AG08395 (cell line): ENCODE measurements at places on chromosomes 7 and 10.

DNA sequence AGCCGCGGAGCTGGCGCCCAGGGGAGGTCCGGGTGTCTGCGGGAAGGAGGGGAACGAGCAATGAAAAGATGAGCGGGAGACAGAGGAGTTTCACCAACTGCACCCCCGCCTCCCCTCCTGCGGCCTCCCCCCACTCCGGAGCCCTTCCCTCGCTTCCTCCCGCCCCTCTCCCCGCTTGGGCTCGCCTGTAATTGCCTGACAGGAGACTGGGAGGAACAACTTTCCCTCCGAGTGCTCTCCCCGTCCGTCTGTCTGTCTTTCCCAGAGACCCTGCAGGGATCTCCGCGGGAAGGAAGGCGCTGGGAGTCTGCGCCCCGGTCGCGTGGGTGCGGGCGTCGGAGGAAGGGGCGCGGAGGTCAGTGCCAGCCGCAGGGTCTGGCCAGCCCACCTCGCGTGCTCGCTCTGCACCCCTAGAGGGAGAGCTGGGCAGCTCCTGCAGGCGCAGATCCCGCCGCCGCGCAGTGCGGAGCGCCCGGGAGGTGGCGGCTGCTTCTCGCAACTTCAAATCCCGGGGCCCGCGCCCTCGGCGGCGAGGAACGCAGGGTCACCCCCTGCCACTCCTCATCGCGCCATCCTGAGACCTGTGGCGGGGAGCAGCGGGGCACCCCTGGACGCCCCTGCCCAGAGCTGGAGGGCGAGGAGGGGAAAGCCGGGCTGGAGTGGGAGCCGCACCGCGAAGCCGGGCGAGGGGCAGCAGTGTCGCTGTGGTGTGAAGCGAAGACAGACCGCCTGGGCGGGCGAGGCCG is 511 bp upstream of the NRP1 start:
- DNase-seq: peak; percentile 70

- no peak for DNase-seq
Measured at GRCh38 chr10:66521506-66521905, 404.3 kb upstream of the LRRTM3 start.

GRCh38 chr10:107865691-107866090 is 701.2 kb upstream of the SORCS1 start:
- no peak for DNase-seq

- DNase-seq: no peak
Measured at GRCh38 chr7:231030-231857, 38.9 kb downstream of the FAM20C start.

DNA sequence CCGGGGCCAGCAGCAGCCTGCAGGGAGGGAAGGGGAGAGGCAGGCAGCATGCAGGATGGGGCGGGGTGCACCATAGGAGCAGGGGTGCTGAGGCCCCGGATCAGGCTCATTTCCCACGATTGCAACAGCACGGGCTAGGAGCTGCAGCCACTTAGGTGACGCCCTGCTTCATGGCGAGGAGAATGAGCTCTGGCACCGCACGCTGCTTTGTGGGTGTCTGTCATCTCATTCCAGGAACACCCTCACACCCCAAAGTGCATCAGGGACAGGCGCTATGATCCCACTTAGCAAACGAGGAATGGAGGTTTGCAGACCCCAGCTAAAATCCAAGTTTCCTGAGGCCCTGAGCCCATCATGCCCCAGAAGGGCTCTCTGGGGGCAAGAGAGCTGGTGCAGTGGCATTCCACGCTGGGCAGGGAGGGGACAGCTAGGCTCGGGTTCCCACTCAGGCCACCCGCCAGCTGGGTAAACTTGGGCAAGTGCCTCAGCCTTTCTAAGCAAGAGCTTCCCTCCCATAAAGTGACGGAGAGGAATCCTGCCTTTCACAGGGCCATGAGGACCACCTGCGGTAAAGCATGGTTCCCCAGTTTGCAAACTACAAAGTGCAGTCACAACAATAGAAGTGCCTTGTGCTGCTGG is 9.3 kb downstream of the KCNH2 start:
- peak; percentile 27 for DNase-seq

GRCh38 chr10:98394851-98395440 is 20.0 kb downstream of the PYROXD2 start:
- no peak for DNase-seq

DNA sequence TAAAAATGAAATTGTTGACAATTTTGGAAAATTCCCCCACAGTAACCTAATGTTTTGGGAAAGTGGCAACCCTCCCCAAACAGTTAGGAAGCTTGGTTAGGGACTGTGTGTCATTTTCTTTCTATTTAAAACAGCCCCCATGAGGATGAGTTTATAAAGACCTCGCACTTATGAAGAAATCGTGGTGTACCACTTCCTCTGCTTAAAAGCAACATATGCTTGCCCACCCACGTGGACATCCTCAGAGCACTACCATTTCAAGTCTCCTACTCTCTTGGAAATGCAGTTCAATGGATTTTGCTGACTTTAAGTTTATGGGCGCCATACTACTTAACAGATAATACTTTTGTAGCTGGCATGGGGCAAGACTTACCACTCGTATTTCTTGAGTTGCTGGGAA is 223.8 kb downstream of the DYNC1I1 start:
- DNase-seq: no peak

GRCh38 chr7:77837966-77838365 is 39.4 kb downstream of the PHTF2 start:
- no peak for DNase-seq

GRCh38 chr10:116993610-116994009 is 11.4 kb downstream of the SHTN1 start:
- no peak for DNase-seq

GRCh38 chr10:69614130-69614529 is 15.9 kb upstream of the FAM241B start:
- DNase-seq: no peak

- DNase-seq: peak; percentile 41
Measured at GRCh38 chr10:32377458-32378259, 30.7 kb upstream of the EPC1 start.

DNA sequence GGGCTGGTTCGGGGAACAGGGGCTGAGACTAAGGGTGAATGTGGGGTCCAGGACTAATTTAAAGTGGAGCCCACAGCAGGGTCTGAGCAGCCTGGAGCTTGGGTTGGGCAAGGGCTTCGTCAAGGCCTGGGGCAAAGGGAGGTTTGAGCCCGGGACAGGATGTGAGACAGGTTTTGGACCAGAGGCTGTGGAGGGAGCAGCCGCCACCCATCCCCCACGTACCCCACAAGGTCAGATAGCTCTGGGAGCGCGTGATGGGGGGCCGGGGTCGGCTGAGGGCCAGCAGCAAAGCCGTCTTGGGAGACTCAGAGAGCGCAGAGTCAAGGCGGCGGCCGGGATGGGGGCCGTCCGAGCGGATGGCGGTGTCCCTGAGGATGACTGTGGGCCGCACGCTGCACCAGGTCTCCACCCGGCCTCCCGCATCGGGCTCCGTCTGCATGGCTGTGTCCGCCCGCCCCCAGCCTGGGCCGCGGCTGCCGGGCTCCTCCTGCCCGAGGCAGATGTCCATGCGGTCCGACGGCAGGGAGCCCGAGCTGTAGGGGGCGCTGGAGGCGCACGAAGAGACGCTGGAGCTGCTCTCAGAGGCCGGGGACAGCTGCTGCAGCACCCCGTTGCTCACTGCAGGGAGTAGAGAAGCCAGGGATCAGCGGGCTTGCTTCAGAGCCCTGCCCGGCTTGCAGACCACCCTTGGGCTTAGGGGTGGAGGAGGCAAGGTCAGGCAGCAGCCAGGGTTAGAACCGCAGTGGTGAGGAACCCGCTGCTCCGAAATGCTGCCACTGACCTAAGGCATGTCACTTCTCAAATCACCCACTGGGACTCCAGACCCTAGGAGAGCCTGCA is 12.1 kb downstream of the PDZD7 start:
- DNase-seq: peak; percentile 93

DNA sequence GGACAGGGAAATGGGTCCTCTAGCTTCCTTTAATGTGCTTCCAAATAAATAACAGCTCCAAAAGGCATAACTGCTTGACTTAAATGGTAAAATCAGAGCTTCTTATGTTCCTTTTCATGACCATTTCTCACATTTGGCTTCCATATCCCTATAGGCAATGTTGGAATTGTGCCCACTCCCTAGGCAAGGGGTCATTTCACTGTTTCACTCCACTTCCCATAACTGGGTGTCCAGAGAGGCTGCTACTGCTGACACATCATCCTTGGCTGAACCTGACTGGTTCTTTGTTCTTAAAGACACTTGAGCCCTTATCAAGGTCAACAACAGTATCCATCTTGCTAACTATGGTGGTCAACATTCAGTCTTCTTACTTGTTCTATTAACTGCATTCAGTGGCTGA is 37.1 kb downstream of the PRTFDC1 start:
- no peak for DNase-seq

DNA sequence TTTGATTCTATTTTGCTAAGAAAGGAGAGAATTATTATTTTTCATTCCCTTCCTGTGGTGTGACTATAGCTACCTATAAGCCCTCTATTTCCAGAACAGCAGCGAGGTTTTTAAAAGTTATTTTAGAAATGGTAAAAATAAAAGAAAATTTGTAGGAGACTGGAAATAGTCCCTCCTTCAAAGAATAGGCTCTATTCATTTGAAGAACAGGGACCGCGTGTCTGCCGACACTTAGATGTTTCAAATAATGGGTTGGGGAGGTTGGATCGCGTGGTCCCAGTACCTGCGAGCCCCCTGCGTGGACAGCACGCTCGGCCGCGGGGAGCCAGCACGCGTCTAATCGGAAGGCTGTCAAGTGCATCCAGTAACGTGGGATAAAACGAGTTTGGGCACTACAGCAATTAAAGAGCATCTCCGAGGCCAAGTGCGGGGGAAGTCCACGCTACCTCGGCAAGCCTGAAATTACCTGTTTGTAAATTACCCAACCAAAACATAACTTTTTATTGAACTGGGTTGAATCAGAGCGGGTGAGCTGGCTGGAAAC is 1.0 kb downstream of the CACNA2D1 start:
- no peak for DNase-seq

DNA sequence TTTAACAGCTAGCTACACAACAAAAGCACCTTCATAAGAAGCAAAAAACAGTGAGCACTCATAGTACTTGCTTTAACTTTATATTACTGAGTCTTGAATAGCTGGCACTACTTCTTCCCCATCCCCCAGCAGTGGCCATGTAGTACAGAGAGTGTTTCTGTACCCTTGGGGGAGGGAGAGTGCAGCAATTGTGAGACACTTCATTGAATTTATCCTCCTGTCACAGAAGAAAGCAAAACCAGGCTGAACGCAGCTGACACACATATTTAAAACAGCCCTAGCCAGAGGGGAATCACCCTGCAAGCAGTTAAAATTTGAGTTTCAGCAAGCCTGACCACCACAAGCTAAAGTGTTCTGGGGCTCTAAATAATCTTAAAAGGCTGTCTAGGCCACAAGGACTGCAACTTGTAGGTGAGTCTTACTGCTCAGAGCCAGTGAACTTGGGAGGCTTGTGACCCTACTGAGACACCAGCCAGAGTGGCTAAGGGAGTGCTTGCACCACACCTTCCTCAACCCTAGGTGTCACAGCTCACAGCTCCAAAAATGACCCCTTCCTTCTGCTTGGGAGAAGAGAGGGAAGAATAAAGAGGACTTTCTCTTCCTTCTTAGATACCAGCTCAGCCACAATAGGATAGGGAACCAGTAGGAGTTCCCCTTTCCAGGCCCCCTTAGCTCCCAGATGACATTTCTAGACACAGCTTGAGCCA is 97.7 kb upstream of the MEOX2 start:
- DNase-seq: no peak
